ENCODE measurements at places on chromosomes 3 and 15.

GRCh38 chr3:134334901-134335280 is 39.4 kb downstream of the AMOTL2 start:
- no peaks in the 10 kb centered on the region for H3K36me3 ChIP-seq
- H3K27ac ChIP-seq: peak overlapping the region; percentile 100
- H3K27me3 ChIP-seq: no peaks in the 10 kb centered on the region
- H3K4me3 ChIP-seq: no peak overlapping the region

DNA sequence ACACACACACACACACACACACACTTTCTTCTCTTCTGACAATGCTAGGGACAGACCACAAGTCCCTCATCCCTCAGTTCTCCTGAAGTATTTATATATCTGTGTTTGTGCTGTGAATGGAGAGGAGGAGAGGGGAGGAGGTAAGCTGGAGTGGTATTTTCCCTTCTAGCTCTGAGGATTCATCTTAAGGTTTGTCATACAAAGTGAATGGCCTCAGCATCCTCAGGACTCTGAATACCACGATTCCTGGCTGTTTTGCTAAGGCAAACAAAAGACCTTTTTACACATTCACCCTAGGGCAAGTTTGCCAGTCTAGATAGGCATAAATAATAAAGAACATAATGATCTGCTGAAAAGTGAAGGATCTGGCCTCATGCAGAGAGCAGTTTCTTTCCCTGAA is 65.7 kb upstream of the CHMP2B start:
- H3K27ac ChIP-seq: no peak overlapping the region
- no peak for DNase-seq
- H3K4me3 ChIP-seq: no peak overlapping the region
- no peaks in the 10 kb centered on the region for H3K36me3 ChIP-seq
- no peaks in the 10 kb centered on the region for H3K27me3 ChIP-seq

DNA sequence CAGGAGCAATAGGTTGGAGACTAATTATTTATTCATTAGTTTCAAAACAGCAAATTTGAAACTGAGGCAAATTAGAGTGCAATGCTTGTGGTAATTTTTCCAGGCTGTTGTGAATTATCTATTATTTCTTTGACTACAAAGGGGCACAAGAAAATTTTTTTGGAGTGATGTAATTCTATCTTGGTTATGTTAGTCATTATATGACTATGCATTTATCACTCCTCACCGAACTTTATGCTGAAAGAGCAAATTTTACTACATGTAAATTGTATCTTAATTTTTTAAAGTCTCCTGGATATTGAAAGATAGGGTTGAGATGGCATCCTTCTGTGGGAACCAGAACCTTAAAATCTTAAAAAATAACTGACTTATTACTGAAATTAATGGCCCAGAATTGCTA is 320.0 kb upstream of the ROBO1 start:
- H3K36me3 ChIP-seq: no peaks in the 10 kb centered on the region
- H3K4me1 ChIP-seq: peaks cover 2% of the 10 kb centered on the region
- no peak overlapping the region for H3K27ac ChIP-seq
- H3K4me3 ChIP-seq: no peak overlapping the region
- no peaks in the 10 kb centered on the region for H3K27me3 ChIP-seq
- DNase-seq: no peak

DNA sequence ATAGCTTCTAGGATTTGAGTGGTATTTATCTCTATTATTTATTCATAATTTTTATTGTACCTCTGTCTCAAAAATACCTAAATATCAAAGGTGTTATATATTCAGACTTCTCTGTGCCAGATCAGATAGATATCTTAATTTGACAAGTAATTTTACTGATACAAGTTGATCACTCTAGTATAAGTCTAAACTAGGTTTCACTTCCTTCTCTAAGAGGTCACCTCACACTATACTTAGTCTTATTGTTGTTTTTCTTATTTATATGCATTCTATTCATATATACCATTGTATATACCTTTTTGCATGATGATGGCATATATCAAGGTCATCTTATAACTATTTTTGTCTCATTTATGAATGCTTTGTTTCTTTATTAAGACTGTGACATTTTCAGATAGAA is 26.4 kb upstream of the HGD start:
- no peaks in the 10 kb centered on the region for H3K27me3 ChIP-seq
- peaks cover 6% of the 10 kb centered on the region for H3K36me3 ChIP-seq
- DNase-seq: no peak
- H3K4me3 ChIP-seq: no peak overlapping the region
- H3K27ac ChIP-seq: no peak overlapping the region

- H3K27ac ChIP-seq: no peak overlapping the region
- H3K4me3 ChIP-seq: no peak overlapping the region
- no peak for DNase-seq
These were observed 154.8 kb upstream of the SNTN start for GRCh38 chr3:63497641-63498040.

Measured in RWPE2 (cell line).